ENCODE measurements at places on chromosomes 12 and 14.

- no peak for DNase-seq
Observed at GRCh38 chr14:96297000-96297399, 41.0 kb downstream of the BDKRB1 start.

GRCh38 chr12:95551913-95552516 is 739 bp upstream of the USP44 start:
- no peak for DNase-seq

- no peak for DNase-seq
Observed at GRCh38 chr12:75660107-75660530, 148.7 kb upstream of the KRR1 start.

DNA sequence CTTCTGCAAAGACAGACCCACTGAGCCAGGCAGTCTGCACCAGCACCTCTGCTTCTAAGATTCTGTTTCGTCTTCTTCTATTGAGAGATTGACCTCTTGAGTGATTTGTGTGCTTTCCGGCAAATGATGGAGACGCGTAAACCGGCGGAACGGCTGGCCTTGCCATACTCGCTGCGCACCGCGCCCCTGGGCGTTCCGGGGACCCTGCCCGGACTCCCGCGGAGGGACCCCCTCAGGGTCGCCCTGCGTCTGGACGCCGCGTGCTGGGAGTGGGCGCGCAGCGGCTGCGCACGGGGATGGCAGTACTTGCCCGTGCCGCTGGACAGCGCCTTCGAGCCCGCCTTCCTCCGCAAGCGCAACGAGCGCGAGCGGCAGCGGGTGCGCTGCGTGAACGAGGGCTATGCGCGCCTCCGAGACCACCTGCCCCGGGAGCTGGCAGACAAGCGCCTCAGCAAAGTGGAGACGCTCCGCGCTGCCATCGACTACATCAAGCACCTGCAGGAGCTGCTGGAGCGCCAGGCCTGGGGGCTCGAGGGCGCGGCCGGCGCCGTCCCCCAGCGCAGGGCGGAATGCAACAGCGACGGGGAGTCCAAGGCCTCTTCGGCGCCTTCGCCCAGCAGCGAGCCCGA is 703 bp downstream of the ASCL4 start:
- DNase-seq = no peak

- no peak for DNase-seq
Observed at GRCh38 chr12:52350786-52351185, 16.5 kb downstream of the KRT85 start.
